ENCODE measurements at places on chromosomes 6 and 20.

GRCh38 chr6:1334684-1335083, 22.8 kb downstream of the FOXQ1 start:
- no peak for DNase-seq

DNA sequence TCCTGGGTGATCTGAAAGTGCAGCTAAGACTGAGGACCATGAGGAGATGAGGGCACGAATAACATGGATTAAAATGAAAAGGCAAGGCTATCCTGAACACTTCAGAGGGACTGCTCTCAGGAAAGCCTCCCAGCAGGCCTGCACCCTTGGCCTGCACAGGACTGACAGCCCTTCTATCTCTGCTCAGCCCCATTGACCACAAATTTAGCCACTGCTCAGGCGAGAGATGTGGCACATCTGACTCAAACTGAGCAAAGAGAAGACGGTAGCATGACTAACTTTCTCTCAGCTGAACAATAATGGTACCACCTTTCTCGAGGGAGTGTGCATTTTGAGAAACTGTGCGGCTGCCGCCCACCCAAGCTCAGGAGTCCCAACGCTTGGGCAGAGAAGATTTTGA, 257.5 kb downstream of the ADGB start:
- no peak for DNase-seq

DNA sequence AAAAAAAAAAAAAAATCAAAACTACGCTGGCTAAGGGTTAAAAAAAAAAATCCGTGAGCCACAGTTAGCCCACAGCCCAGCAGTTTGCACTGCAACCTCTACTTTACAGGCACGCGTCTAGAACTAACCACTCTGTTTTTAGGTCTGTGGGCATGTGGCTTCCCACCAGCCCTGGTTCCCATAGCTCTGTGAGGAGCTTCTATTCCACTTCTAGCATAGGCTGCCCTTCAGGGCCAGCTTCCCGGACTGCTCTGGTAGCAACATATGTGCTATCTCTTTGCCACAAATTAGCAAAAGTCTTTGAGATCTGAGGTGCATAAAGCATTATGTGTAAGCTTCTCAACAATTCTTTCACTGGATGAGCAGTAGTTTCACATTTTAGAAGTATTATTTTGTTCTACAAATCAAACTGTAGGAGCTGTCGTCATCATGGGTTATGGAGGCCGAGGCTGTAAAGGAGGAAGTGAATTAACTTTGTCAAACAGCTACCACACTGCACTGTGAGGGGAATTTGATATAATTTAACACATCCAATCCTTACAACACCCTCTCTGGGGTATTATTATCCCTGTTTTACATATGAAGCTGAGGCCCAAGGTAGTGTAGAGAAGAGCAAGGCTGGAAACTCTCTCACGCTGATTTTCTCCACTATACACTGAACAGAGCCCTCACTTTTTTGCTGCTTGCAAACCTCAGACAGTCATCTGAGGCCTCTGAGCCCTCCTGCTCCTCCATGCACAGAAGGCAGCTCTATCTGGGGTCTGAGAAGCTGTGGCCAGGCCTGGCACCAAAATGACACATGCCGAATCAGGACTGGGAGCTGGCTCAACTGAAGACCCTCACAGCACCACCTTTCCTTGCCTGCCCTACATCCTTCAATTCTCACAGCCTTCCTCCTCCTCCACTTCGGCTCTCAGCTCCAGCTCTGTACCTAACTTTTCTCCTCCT, 35.4 kb downstream of the MAN1A1 start:
- DNase-seq: no peak

GRCh38 chr20:35104685-35105295, 12.2 kb upstream of the TRPC4AP start:
- no peak for DNase-seq

DNA sequence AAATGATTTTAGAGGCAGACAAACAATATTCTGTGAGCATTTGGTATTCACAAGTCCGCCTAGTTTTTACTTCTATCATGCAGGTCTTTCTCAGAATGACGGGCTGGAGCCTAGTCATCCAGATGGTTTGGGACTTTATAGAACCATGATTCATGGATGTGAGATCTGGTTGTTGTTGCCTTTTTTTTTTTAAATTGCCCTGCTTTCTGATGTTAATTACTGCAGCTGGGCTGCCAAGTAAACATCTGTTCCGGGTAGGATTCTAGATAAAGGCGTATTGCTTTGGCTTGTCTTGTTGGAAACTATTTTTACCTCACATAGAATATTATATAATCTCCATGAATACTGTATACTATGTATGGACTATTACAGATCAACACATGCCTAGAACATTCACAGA, 58.1 kb downstream of the RNF217 start:
- DNase-seq: no peak

GRCh38 chr20:59823491-59824259, 109.8 kb downstream of the SYCP2 start:
- no peak for DNase-seq

Measured in stimulated activated CD4-positive, alpha-beta T cell treated with anti-CD3 and anti-CD28 coated beads, Interleukin-15, amount 100 ng/mL, for 1 hour (primary cell).